Osteocyte (in vitro differentiated cells): ENCODE measurements at places on chromosomes 2 and 18. TPM values are rescaled to one million over a fixed set of nuclear protein-coding genes. Genes with fewer than 3 reads are reported as not detected.
A peak's percentile ranks its signal among the peaks of the same experiment; 100 is the strongest.

CD207 gene
- total RNA-seq, result not detected in 2 replicates

CHRND gene
- total RNA-seq, result not detected in 2 replicates

DSC1 gene
- total RNA-seq, result not detected in 2 replicates

DNA sequence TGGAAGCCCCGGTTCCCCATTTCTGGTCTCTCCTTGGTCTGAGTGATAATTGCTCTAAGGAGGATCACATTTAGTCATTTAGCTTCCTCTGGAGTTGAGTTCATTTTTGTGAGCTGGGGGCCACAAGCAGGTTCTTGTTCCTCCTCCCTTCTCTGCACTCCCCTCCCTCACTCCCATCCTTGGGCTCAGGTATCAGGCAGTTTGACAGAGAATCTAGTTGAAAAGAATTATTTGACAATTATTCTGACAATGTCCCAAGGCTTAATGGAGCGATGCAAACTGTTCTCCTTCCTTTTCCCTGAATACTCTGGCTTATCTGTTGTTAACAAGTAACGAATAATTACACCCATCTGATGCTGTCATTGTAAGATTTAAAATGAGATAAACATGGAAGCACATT is 61.5 kb downstream of the SERPINB8 start:
- peaks cover 40% of the 10 kb centered on the region for H3K27me3 ChIP-seq
- H3K4me3 ChIP-seq, result no peak overlapping the region
- H3K36me3 ChIP-seq, result no peaks in the 10 kb centered on the region
- no peak overlapping the region for H3K27ac ChIP-seq

DNA sequence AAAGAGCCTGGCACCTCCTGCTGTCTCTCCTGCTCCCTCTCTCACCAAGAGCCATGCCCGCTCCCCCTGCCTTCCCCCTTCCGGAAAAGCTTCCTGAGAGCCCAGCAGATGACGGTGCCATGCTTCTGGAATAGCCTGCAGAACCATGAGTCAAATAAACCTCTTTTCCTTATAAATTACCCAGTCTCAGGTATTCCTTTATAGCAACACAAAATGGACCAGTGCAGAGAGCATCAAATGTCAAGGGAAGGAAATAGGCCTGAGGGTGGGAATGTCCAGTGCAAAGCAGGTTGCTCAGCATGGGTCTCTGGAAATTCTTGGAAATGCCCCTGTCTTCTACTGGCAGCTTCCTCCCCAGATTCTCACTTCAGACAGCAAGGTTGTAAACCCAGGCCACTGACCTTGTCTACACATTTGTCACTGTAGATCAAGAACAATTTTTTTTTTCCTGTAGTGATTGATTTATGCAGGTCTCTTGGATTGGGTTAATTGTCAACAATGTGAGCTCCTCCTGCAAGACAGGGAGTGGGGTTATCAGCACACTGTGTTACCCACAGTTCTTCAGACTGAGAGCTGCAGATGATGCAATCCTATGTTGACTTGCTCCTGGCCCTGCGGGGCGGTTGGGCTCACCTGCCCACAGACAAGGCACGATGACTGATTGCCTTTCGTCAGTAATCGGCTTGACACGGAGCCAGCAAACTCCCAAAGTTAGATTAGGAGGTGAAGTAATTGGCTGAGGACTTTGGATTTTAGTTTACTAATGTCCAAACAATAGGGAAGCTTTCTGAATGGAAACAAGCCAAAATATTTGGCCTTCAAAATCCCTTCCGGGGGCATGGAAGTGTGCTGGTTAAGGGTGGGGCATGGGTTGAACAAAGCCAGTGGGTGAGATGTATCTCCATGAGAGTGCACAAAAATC is 5.4 kb upstream of the BOD1L2 start:
- no peaks in the 10 kb centered on the region for H3K4me1 ChIP-seq
- H3K36me3 ChIP-seq, result no peaks in the 10 kb centered on the region
- no peak for DNase-seq
- no peak overlapping the region for H3K27ac ChIP-seq

- H3K4me1 ChIP-seq, result peaks cover 27% of the 10 kb centered on the region
- DNase-seq, result no peak
- no peak overlapping the region for H3K4me3 ChIP-seq
- no peak overlapping the region for H3K27ac ChIP-seq
These were observed 286.6 kb downstream of the ZEB2 start for GRCh38 chr2:144233317-144233716.

- H3K27me3 ChIP-seq, result no peaks in the 10 kb centered on the region
- H3K4me3 ChIP-seq, result no peak overlapping the region
- DNase-seq, result no peak
- H3K27ac ChIP-seq, result no peak overlapping the region
- peaks cover 9% of the 10 kb centered on the region for H3K4me1 ChIP-seq
- no peaks in the 10 kb centered on the region for H3K36me3 ChIP-seq
These were observed 123.3 kb downstream of the FHOD3 start for GRCh38 chr18:36420826-36421225.

GRCh38 chr18:35511833-35512232 is 14.1 kb upstream of the INO80C start:
- H3K27ac ChIP-seq, result peak overlapping the region; percentile 44
- peaks cover 72% of the 10 kb centered on the region for H3K4me1 ChIP-seq
- H3K4me3 ChIP-seq, result no peak overlapping the region
- peak; percentile 25 for DNase-seq

DNER gene
- 0.13 and 0.19 TPM in 2 replicates for total RNA-seq

GRCh38 chr2:7639476-7639875 is 722.3 kb downstream of the RNF144A start:
- no peak overlapping the region for H3K27ac ChIP-seq
- no peak for DNase-seq
- no peak overlapping the region for H3K4me3 ChIP-seq
- no peaks in the 10 kb centered on the region for H3K4me1 ChIP-seq
